ENCODE measurements at places on chromosomes 1 and 21.

DNA sequence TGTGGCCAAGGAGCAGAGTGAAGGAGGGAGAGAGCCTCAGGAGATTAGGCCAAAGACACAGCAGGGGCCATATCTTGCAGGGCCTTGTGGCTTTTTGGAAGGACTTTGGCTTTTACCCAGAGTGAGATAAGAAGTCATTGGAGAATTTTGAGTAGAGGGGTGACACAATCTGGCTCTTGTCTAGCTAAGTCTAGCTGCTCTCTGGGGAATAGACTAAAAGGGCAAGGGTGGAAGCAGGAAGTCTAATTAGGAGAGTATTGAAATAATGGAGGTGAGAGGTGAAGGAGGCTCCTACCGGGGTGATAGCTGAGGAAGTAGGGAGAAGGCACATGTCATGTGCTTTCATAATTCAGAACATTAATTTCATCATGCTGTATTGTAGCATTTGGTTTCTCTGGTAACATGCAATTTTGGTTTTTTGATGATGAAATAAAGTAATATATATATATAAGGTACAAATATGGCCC is 34.3 kb upstream of the KCNA3 start:
- DNase-seq = no peak

DNA sequence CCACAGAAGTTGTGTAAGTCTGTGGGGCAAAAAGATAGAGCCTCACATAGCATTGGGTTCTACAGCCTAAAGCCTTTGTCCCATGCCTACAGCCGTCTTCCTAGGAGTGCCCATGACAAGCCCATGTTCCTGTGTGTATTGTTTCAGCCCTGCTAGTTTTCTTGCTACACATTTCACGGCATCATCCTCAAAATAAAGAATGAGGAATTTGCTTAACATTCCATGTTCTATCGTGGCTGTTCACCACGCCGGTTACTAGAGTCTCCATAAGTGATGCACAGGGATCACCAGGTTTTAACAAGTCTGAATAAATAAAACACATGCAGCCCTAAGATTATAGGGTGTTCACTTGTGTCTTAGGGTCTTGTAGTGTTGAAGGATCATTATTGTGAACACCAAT is 87.4 kb upstream of the NGF start:
- no peak for DNase-seq

DNA sequence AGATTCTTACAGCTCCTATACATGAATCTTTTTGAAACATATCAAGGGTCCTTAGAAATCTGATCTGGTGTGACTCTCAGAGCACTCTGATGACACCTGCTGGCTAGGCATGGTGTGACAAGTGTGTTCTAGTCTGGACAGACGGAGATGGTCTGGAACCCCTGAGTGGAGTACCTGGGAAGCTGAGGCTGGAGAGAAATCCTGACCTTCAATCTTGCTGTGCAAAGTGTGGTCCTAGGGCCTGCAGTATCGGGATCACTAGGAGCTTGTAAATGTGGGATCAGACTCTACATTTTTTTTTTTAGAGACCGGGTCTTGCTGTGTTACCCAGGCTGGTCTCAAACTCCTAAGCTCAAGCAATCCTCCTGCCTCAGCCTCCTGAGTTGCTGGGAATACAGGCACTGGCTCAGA is 78.6 kb upstream of the SOD1 start:
- peak; percentile 62 for DNase-seq

DNA sequence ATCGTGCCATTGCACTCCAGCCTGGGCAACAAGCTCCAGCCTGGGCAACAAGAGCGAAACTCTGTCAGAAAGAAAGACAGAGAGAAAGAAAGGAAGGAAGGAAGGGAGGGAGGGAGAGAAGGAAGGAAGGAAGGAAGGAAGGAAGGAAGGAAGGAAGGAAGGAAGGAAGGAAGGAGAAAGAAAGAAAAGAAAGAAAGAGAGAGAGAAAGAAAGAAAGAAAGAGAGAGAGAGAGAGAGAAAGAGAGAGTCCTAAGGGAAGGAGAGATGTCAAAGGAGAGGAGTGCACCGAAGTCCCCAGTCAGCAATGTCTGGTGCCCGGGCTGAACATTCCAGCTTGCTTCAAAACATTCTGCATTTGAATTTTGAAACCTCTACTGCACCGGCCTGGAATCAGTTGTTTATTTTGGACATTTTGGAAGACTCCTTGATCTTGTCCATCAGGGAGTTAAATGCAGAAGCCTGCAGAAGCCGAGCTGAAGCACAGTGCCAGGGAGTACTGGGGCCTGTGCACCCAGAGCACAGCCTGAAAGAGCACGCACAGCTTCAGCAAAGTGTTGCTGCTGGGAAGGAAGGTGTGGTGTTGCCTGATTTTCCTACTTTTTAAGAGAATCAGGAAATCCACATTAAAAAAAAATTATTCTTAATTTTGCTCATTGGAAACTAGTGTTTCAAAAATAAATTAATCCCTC is 3.7 kb upstream of the IGSF3 start:
- no peak for DNase-seq

- DNase-seq = no peak
These were observed 6.4 kb downstream of the CLCA2 start for GRCh38 chr1:86430376-86430775.

DNA sequence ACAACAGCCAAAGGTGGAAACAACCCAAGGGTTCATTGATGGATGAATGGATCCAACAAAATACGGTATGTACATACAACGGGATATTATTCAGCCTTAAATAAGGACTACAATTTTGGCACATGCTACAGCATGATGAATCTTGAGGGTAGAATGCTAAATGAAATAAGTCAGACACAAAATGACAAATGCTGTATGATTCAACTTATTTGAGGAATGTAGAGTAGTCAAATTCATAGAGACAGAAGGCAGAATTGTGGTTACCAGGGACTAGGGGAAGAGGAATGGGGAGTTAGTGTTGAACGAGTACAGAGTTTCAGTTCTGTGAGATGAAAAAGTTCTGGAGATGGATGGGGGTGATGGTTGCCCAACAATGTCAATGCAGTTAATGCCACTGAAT is 118.0 kb upstream of the PAXBP1 start:
- no peak for DNase-seq

DNA sequence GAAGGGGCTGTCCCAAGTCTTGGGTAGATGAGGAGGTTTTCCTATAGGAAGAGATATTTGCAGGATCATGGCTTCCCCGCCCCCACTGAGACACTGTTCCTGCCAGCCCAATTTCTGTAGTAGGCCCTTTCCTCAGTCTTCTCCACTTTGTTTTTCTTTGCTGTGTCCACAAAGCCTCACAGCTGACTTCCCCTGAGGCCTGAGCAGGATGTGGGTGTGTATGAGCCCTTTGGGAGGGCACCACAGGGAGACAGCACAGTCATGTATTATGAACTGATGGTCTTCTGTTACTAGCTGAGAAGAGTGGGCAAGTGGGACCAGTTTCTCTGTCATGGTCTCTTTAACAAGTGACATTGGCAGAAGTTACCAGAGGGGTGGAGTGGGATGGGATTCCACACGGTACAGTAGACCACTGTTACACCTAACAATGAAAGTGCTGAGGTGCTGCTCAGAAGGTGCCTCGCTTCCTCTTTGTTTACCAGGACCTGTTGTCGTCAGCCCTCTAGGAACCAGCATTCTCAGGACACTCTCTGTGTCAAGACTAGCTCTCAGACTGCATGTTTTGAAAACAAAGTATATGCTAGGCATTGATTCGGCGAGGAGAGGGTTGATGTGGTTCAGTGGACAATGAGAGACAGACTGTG is 253.8 kb upstream of the HOOK1 start:
- DNase-seq = no peak

DNA sequence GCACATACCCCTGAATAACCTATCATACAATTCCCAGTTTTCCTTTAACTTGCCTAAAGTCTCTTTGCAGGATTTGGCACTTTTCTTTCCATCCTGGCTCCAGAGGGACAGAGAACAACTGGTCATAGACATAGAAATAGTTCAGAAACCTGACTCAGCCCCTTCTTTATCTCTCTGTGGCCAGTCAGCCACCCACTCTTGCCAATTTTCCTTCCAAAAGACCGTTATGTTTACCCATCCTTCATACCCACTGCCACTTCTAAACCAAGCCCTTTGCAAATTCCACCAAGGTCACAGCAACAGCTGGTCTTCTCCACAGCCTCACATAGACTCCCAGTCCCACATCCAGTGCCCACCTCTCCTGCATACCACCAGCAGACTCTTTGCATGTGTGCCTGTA is 127.2 kb upstream of the FGGY start:
- DNase-seq = no peak

- DNase-seq = no peak
These were observed 119.5 kb upstream of the TMPRSS2 start for GRCh38 chr21:41627428-41627827.

DNA sequence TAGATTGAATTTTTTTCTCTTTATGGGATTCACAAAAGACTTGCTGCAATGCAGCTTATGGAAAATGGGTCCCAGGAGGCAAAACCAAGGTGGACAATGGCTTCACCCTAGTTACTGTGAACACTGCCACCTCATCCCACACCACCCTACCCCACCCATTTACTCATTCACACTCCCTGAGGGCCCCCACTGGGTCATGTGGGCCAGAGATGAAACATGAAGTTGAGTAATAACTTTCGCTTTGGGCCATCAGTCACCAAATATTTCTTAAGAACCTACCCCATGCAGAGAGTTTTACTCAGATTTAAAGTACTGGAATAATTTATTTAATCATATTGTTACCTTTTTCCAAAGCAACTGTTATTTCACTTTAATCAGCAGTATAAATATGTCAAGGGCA is 191.8 kb downstream of the TPR start:
- DNase-seq = no peak

GRCh38 chr1:209900734-209901133 is 37.3 kb upstream of the SYT14 start:
- DNase-seq = no peak

- no peak for DNase-seq
These were observed 156.2 kb downstream of the AKT3 start for GRCh38 chr1:243693800-243694199.

GRCh38 chr1:8019229-8019620 is 6.9 kb downstream of the ERRFI1 start:
- no peak for DNase-seq

GRCh38 chr1:36884029-36884701 is 150.2 kb downstream of the GRIK3 start:
- peak; percentile 4 for DNase-seq

DNA sequence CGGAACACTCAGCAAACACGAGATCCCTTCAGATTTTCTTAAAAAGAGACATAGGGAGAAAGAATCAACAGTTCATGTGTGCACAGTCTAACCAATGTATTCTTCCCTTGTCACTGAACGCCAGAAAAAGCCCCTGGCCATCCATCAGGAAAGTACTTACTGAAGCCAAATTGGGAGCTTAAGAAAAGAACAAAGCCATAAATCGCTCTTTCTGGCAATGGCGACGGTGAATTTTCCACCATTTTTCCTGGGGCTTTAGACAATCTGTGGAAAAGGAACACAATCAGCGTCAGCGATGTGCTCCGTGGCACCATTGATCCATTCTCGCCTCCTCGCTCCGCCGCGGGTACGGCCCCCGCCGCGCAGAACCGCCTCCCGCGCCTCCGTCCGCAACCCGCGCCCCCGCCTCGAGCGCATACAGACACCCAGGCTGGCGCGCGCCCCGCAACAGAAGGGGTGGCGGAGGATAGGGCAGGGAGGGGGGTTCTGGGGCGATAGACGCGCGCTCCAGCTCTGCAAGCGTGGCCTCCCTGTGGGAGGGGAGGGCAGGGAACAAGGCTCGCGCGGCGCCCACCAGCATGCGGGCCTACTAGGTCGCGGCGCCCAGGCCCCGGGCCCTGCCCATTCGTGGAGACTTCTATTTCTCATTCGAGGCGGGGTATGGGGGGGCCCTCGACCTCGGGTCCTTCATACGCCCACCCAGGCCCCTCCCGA is 440 bp downstream of the PIGP start:
- peak; percentile 80 for DNase-seq
